ENCODE measurements at places on chromosomes 2 and 18. TPM values are rescaled to one million over a fixed set of nuclear protein-coding genes. Genes with fewer than 3 reads are reported as not detected.

G6PC2 gene
- not detected for total RNA-seq

CCDC150 gene
- 3.3 TPM for total RNA-seq

ALMS1 gene
- total RNA-seq, result 7.4 TPM

AQP12B gene
- total RNA-seq, result not detected

CDH7 gene
- not detected for total RNA-seq

GAL3ST2 gene
- not detected for total RNA-seq

ELAC1 gene
- 2.6 TPM for total RNA-seq

DQX1 gene
- 1.6 TPM for total RNA-seq

MROH2A gene
- total RNA-seq, result not detected

CD207 gene
- total RNA-seq, result not detected

C2orf78 gene
- total RNA-seq, result not detected

ACOXL gene
- total RNA-seq, result not detected

GAD1 gene
- 1.3 TPM for total RNA-seq

HS6ST1 gene
- total RNA-seq, result 21.3 TPM

REG1B gene
- total RNA-seq, result not detected

RBBP8 gene
- 72.9 TPM for total RNA-seq

HOXD13 gene
- not detected for total RNA-seq

PCGF1 gene
- total RNA-seq, result 35.5 TPM

RAD51AP2 gene
- total RNA-seq, result 0.13 TPM

IGFBP5 gene
- total RNA-seq, result 0.51 TPM

DPP10 gene
- total RNA-seq, result 0.26 TPM

LOXHD1 gene
- not detected for total RNA-seq
